ENCODE measurements at places on chromosomes 5 and 9. TPM values are rescaled to one million over a fixed set of nuclear protein-coding genes. Genes with fewer than 3 reads are reported as not detected.

- no peaks in the 10 kb centered on the region for H3K27me3 ChIP-seq
- H3K4me1 ChIP-seq = no peaks in the 10 kb centered on the region
- no peaks in the 10 kb centered on the region for H3K36me3 ChIP-seq
- H3K27ac ChIP-seq = no peak overlapping the region
- H3K4me3 ChIP-seq = no peak overlapping the region
Observed at GRCh38 chr5:158897444-158898160, 202.1 kb downstream of the EBF1 start.

- no peak for DNase-seq
- H3K4me1 ChIP-seq = no peaks in the 10 kb centered on the region
- H3K36me3 ChIP-seq = no peaks in the 10 kb centered on the region
- H3K27ac ChIP-seq = no peak overlapping the region
Observed at GRCh38 chr5:112597831-112598230, 139.9 kb upstream of the APC start.

The PDE6A gene
- total RNA-seq = not detected

The ZMAT2 gene
- total RNA-seq = 15.5 TPM

The ZNF879 gene
- total RNA-seq = 38.8 TPM

The FOXD4L3 gene
- not detected for total RNA-seq

All from ascending aorta (tissue), 2 donors.